Mammary epithelial cell (primary cell): ENCODE measurements at places on chromosomes 7 and 10. TPM values are rescaled to one million over a fixed set of nuclear protein-coding genes. Genes with fewer than 3 reads are reported as not detected.

GRCh38 chr10:15960277-15960676 is 100.0 kb upstream of the MINDY3 start:
- no peak for DNase-seq

- no peak for DNase-seq
These were observed 4.7 kb downstream of the AFAP1L2 start for GRCh38 chr10:114399576-114399975.

- peak; percentile 61 for DNase-seq
These were observed 472.8 kb downstream of the KCNMA1 start for GRCh38 chr10:77164616-77165311.

The AGR2 gene
- polyA plus RNA-seq = 8.7 TPM

The STOX1 gene
- polyA plus RNA-seq = 0.07 TPM

- peak; percentile 40 for DNase-seq
These were observed 54.7 kb upstream of the SYPL1 start for GRCh38 chr7:106166651-106167342.

- no peak for DNase-seq
These were observed 149.6 kb upstream of the PPP2R2D start for GRCh38 chr10:131750973-131751826.

GRCh38 chr10:4754143-4754542 is 71.9 kb upstream of the AKR1E2 start:
- no peak for DNase-seq

GRCh38 chr10:19985745-19986144 is 169.5 kb downstream of the PLXDC2 start:
- no peak for DNase-seq

The SPDYE5 gene
- polyA plus RNA-seq = not detected

GRCh38 chr7:22417349-22417748 is 60.4 kb upstream of the RAPGEF5 start:
- no peak for DNase-seq

The GUSB gene
- polyA plus RNA-seq = 30.4 TPM

DNA sequence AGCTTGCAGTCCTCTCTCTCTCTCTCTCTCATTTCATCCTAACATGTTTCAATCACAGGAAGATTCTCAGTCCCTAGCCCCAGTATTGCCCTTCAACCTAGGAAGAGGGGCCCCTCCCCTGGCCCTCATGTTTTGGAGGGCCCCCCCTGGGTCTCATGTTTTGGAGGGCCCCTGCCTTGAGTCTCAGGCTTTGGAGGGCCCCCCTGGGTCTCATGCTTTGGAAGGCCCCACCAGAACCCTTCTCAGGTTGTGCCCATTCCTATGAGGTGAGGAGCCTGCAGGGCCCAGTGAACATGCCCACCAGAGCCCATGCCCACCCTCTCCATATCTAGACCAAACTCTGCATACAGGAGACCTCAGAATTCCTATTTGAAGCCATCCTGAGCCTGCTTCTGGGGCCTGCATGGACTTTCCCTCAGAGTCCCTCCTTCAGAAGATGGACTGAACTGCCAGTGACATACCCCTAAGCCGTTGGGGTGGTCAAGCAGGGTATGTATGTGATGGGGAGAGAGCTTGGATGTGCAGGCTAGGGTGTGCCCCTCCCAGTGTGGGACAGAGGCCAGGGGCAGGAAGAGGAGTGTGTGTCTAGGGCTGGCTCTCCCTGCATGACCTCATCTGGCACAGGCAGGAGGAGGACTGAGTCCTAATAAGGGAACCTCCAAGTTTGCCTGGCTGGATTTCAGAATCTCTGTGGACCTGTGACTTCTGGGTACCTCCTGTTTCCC is 8.1 kb upstream of the VDAC2 start:
- no peak for DNase-seq

GRCh38 chr7:27551803-27552400 is 110.8 kb downstream of the HIBADH start:
- no peak for DNase-seq

- no peak for DNase-seq
These were observed 227.6 kb upstream of the IMMP2L start for GRCh38 chr7:111789870-111790269.

- peak; percentile 80 for DNase-seq
These were observed 151.6 kb upstream of the VSTM2A start for GRCh38 chr7:54390565-54390964.

GRCh38 chr10:42691361-42692120 is 53.2 kb upstream of the ZNF33B start:
- DNase-seq = no peak

The IGFBP3 gene
- polyA plus RNA-seq = 7.6 TPM

The TSPAN13 gene
- 10.7 TPM for polyA plus RNA-seq

DNA sequence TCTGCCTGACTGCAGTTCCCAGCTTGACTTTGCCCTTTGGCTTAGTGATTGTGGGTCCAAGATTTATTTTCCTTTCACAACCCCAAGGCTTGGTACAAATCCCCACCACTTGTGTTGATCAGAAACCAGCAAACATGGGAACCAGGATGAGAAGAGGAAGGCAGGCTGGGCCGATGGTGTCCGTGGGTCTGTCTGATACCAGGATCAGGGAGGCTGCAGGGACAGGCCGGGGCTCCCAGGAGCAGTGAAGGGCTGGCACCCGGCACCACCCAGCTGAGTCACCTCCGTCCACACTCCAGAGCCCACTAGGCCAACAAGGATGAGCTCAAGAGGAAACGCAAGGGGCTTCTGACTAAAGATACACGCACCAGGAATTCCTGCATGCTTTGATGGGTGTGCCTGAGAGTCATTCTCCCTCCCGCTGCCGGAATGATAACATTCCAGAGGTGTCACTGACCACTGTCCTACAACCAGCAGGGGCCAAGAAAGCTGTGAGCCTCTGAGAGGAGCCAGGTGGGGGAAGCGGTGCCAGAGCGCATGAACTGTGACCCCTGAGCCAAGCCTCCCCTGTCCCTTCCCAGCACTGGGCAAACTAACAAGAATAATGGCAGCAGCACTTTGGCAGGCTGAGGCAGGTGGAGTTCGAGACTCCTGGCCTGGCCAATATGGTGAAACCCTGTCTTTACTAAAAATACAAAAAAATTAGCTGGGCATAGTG is 29.2 kb upstream of the PROSER2 start:
- DNase-seq = peak; percentile 40

DNA sequence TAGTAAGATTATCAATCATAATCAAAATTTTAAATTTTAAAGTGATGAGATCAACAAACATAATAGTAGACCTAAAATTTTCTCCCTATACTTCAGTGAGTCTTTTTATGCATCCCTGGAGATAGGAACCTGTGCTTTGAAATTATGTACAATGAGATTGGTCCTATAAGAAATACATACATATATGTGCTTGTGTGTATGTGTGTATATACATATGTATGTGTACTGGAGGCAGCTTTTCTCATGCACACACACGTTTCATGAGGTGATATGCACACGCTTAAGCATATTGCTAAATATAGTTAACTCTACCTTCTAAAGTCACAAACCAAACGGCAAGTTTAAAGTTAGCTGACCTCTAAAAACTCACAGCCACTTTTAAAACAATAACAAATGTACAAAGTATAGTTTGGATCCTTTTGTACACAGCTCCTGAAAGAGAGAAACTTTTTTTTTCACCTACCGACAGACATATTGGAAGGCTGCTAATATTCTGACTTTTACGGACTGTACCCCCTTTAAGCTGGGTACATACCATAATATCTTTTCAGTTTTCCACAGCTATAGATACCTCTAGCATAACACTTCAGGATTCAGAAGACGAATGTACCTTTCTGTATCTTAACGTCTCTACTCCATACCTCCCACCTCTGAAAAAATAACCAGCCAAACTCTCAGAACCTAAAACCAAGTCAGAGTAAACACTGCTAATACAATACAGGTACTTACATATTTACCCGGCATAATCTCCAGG is 3.3 kb downstream of the ITGB1 start:
- DNase-seq = peak; percentile 15

The CYP26C1 gene
- polyA plus RNA-seq = 0.02 TPM

DNA sequence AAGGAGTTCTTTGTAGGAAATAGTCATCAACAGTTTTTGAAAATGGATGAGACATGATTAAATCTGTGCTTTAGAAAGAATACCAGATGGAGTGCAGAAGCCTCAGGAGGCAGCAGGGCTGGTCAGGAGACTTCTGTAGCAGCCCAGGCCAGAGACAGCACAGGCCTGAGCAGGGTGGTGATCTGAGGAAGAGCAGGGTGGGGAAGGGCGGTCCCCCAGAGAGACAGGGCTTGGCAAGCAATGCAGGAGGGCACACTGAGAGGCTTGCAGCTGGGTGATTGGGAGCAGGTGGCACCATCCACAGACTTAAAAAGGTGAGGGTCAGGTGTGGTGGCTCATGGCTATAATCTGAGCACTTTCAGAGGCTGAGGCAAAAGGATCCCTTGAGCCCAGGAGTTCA is 4.3 kb upstream of the SMKR1 start:
- DNase-seq = no peak

GRCh38 chr7:45726883-45727282 is 146.0 kb downstream of the CCDC201 start:
- DNase-seq = no peak

DNA sequence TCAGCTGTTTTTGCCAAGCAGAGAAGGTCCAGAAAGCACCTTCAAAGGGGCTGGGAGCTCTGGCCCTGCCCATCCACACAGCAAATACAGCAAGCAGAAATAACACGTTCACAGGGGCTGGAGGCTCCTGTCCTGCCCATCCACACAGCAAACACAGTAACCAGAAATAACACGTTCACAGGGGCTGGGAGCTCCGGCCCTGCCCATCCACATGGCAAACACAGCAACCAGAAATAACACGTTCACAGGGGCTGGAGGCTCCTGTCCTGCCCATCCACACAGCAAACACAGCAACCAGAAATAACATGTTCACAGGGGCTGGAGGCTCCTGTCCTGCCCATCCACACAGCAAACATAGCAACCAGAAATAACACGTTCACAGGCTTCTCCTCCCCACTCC is 558.1 kb downstream of the PTPRN2 start:
- no peak for DNase-seq

DNA sequence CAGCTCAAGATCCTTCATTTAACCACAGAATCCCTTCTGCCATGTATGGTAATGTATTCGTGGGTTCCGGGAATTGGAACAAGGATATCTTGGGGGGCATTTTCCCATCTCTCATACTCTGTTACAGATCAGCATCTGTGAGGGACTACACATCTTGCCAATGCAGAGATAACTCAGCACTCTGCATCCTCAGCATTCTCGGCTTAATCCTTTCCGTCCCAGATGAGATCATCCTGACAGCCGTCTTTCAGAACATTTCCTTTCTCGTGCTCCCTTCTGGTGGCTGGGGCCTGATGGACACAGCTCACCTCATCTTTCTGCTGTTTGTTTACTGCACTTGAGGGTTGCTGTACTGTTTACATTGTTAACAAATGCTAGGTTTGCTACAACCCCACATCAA is 25.3 kb downstream of the FKBP6 start:
- no peak for DNase-seq

The POMZP3 gene
- 3.8 TPM for polyA plus RNA-seq

The GNB2 gene
- 208 TPM for polyA plus RNA-seq

GRCh38 chr7:39553436-39553835 is 12.8 kb upstream of the YAE1 start:
- no peak for DNase-seq

The ITPRID1 gene
- polyA plus RNA-seq = not detected

DNA sequence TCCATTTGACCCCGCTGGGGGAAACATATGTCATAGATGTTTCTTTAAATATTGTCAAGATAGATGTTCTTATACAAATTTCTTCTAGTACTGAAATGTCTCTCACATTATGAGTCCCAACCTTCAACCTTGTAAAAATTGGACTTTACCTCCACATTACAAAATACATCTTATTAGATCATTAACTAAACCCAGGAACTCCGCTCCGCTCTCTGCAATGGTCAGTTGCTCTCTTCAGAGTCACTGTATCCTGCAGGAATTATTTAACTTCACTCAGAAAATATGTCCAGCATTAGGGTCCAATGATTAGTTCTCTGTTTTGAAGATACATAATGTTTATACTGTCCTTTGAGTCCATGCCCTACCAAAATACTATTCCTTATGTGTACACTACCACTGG is 8.5 kb upstream of the AKR1D1 start:
- DNase-seq = no peak

The CPA2 gene
- polyA plus RNA-seq = 0.33 TPM

DNA sequence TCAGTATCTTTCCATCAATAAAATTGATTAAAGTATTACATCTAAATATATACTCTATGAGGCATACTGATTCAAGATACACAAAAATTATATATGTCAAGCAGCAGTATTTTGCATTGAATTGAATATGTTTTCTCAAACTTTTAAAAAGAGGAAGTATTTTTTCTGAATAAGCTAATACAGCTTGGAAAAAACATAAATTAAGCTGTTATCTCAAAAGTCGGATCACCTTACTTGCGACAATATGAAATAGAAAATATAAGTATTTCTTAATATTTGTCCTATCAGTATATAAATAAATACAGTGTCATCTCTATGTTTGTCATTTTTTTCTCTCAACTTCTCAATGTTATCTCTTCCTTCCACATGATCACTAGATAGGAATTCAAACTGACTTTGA is 139.3 kb downstream of the MBL2 start:
- DNase-seq = no peak

The ITGA8 gene
- polyA plus RNA-seq = not detected

DNA sequence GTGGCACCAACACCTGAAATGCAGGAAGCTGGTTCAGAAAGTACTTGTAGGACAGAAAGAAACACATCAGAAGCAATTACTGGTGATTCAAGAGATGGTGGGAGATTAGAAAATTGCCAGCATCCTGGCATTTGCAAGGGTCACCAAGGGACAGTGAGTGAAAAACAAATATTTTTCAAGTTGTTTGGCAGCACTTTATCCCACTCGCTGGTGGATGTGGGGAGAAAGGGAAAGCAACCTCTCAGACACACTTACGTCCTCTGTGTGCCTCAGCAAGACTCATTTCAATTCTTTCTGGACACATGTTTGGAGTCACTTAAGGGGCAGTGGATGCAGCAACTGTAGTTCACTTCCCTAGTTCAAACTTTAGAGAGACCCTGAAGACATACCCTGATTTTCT is 440.4 kb upstream of the GHITM start:
- DNase-seq = no peak

DNA sequence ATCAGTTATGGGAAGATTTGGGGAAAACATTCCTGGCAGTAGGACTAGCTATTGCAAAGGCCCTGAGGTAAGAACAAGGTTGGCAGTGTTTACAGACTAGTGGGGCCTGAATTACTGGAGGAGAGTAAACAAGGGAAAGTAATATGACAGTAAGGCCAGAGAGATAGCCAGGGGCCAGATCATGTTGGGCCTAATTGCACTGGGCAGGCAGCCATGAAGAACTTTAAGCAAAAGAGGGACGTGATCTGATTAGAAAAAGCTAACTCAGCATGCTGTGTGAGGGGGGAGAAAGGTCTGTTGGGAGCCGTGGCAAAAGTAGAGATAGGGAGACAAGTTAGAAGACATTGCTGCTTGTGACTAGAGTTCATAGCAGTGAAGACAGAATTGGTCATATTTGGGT is 9.2 kb downstream of the NUP42 start:
- DNase-seq = no peak

- no peak for DNase-seq
These were observed 141.4 kb downstream of the ARHGAP22 start for GRCh38 chr10:48463318-48464003.
